Stromal cell of bone marrow (primary cell): ENCODE measurements at places on chromosomes 5 and 9.

DNA sequence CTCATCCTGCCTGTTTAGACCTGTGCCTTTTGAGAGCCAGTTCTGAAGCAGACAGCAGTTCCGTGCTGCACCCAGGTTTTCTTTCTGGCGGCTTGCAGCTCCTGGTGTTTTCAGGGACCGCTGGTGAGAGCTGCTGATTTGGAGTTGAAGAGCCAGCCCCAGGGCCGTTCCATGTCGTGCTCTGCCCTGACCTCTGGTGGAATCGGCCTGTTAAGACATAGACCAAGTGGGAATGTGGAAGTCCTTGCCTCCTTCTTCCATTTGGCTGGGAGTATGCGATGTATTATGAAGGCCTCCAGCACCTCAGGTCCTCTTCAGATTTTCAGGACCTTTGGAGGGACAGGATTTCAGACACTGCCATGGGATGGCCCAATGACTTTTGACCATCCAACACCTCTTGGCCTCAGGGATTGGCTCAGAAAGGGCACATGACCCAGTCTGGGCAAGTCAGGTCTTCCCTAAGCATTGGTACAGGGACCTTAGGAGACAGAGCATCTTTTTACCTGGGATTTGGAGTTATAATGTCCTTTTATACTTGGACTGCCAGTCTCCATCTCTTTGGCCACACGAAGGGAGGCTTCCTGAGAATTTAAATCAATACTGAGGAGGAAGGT, 136.1 kb upstream of the CLINT1 start:
- peak; percentile 56 for DNase-seq

DNA sequence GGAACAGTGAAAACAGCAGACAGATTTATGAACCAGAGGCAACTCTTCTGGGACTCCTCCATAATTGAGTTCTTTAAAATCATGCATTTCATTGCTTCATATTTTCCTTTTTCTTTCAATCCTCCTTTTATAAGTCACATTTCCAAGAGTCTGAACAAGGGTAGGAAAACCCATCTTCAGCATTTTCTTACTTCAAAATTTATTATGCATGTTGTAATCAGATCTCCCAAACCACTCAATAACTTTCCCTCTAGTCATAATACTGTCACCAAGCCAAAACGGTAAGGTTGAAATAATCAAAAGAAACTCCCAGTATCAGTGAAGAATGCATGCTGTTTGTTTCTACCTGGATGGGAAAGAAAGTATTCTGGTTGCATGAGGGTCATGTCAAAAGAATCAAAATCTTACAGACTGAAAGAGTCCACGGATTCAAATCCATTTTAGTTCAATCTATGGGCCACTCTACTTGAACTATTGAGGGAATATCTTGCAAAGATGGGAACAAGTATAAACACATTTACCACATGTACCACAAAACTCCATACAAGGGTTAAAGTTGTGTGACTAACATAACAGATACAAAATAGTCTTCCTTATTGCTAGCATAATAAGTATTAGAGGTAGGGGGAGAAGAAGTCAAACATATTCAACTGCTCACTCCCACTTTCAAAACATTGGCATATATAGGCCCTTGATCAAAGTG, 797.3 kb downstream of the MAT2B start:
- peak; percentile 47 for DNase-seq

DNA sequence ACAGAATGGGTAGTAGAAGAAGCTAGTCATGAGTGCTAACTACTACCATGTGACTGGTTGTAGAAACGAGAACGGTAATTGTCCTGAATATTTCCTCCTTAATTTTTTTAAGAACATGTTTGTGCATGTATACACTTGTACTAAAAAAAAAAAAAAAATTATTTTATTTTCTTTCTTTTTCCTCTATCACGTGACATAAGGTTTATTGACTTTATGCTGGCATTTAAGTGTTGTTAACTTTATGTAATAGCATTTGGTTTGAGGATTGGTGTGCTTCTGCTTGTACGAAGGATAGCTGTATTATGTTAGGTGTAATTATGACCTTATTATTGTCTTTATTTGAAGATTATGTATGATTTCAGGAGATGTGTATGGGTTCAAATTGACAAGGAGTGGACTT, 349.1 kb upstream of the PTPRD start:
- no peak for DNase-seq

GRCh38 chr5:101688156-101688555, 607.9 kb downstream of the SLCO4C1 start:
- DNase-seq = no peak

- peak; percentile 85 for DNase-seq
Observed at GRCh38 chr5:82165740-82166530, 112.2 kb downstream of the RPS23 start.

DNA sequence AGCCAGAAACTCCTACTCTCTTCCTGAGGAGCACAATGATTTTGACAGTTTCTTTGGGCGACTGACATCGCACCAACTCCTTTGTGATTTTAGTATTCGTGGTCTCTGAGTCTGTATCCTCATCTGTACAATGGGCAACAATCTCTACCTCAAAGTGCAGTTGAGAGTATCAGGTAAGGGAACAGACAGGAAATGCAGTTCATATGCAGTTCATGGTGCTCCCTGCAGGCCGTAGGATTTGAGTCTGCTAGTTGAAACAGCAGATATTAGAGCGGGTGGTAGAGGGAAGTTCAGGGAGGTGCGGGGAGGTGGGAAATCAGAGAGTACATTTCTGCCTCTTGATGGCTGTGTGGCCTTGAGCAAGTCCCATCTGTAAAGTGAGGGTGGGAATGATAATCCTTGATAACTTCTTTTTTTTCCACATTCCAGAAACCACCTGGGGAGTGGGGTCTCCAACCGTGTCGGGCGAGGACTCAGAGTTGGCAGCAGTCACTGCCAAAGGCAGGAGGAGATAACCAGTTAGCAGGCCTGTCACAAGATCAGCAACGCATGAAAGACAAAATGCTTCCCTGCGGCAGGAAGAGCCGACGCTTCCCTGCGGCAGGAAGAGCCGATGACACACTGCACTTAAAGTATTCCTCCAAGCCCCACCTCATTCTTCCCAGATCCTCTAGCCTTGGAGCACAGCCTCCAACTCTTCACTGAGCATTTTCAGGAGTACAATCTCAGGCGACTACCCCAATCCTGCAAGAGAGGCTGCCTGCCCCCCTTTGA, 6.0 kb upstream of the NEK6 start:
- no peak for DNase-seq
